ENCODE measurements at places on chromosomes 2 and 18.

DNA sequence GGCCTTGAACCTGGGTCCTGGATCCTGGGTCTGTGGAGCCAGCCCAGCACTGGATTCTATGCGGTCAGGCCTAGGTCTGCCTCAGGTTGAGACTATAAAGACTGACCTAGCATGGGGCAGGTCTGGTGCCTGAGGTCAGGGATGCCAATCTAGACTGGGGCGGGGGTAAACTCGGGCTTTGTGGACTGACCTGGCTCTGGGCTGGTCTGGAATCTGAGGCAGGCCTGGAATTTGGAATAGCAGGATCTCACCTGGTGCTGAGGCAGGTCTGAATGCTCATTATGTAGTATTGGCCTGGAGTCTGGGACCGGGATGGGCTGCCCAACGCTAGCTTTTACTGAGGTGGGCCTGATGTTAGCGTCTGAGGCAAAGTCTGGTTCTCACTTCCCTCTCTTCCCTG lies 256.0 kb downstream of the KIAA1328 start:
- no peak for DNase-seq

GRCh38 chr2:19837235-19837766 lies 64.5 kb downstream of the TTC32 start:
- no peak for DNase-seq

DNA sequence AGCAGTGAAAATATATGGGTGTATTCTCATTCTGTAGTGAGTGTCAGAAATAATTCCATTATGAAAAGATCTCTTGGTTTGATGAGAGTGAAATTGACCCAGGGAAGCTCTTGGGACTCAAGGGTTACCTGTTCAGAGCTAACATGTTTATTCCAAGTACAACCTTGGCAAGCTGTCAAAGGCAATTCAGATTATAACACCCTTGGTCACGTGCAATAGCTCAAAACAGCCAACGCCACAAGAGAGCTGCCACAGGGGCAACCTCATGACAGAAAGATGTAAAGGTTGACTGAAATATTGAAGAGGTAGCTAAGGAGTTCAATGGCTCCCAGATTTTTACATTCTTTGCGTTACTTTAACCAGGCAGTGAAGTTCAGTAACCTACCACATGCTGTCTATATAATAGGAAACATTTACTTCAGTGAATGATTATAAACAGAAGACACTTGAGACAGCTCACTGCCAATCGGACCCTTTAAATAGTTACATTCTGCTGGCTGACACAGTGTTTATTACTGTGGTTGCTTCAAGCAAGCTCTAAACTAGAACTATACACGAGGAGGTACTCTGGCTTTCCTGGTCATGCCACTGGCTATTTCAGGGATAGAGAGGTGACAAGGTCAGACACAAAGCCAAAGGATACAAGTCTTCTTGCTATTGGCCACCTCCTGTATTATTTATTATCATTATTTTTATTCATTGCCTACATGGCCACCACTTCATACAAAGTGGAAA lies 187.3 kb downstream of the PID1 start:
- no peak for DNase-seq

- DNase-seq: no peak
These were observed 7.6 kb upstream of the SNED1 start for GRCh38 chr2:240990726-240991377.

- DNase-seq: no peak
These were observed 6.4 kb downstream of the ITSN2 start for GRCh38 chr2:24353973-24354372.

- no peak for DNase-seq
These were observed 32.8 kb downstream of the ZNF892 start for GRCh38 chr2:95240091-95240490.

DNA sequence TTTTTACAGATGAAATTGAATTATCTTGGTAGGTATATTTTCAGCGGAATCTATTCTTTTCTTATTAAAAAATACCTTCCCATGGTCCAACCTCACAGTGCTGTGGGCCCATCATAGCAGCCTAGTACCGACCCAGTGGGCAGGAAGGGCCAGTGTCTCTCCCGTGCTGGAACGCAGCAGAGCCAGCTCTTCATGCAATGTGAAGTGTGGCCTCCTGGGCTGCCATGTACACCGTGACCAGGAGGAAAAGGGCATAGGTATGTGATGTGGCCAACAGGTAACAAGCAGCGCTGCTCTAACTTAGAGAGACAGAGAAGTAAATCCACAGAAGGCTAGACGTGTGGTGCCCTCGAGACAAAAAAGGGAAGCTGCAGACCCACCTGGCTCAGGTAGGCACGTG lies 221.1 kb upstream of the SALL3 start:
- DNase-seq: no peak

DNA sequence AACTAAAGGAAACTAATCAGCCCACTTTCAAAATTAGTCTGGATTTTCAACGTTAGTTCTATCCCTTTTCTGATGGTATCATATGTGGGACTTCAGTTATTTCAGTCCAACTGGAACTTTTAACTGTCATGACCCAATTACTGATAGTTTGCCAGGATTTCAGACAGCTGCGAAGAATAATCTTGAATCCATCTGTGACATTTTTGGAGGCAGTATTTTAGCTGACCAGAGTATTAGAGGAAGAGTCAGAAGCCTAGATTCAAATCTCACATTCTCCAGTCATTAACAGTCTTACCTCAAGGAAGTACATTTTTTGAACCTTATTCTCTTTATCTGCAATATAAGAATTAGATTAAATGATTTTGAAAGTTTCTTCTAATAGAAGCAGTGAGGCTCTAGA lies 81.3 kb downstream of the PTRHD1 start:
- no peak for DNase-seq

- no peak for DNase-seq
These were observed 24.4 kb downstream of the CXCR4 start for GRCh38 chr2:136093583-136093982.

- DNase-seq: no peak
These were observed 63.1 kb downstream of the RHOB start for GRCh38 chr2:20509770-20510490.

- DNase-seq: no peak
These were observed 144.7 kb downstream of the SLC4A3 start for GRCh38 chr2:219772103-219772635.

DNA sequence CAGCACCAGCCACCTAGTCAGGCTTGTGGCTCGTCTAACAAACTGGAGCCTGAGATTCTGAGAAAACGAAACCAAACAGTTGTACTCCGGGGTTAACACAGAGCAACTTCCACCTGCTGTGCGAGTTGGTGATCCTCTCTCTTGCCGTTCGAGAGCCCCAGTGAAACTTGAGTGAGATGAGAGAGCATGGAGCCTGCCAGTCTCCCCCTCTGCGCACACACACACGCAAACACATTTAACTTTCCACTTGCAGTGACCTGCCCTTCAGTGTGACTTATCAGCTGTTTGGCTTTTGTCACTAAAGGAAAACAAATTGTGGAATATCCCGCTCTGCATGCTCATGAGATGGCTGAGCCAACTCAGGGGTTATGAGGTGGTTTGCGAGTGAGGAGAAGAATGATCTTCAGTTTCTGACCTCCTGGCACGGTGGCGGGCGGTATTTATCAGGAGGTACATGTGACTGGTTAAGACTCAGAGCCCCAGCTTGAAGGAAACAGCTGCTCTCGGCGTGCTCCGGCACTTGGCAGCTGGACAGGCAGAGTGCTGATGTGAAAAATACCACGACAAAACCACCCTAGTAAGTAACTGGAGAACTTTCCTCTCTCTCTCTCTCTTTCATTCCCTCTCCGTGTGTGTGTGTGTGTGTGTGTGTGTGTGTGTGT lies at the start of gene RASGRP3:
Gene RASGRP3 (plus strand): TSS at position 519 of the 662 bp plus-strand sequence. CDS start 38,488 bp downstream, outside the sequence.
- peak; percentile 64 for DNase-seq

- no peak for DNase-seq
These were observed 6.1 kb upstream of the GPC1 start for GRCh38 chr2:240429341-240429871.

DNA sequence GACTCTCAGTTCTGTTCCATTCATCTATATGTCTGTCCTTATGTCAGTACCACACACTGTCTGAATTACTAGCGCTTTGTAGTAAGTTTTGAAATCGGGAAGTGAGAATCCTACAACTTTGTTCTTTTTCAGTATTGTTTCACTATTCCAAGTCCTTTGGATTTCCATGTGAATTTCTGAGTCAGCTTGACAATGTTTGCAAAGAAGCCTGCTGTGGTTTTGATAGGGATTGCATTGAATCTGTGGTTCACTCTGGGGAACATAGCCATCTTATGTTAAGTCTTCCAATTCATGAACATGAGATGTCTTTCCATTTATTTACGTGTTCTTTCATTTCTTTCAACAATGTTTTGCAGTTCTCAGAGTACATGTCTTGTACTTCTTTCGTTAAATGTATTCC lies 15.0 kb downstream of the SLC3A1 start:
- no peak for DNase-seq

Measured in A549 (cell line).